ENCODE measurements at places on chromosomes 3 and 15.
A peak's percentile ranks its signal among the peaks of the same experiment; 100 is the strongest.

GRCh38 chr15:87614704-87615103 is 641.8 kb downstream of the NTRK3 start:
- DNase-seq, result no peak

DNA sequence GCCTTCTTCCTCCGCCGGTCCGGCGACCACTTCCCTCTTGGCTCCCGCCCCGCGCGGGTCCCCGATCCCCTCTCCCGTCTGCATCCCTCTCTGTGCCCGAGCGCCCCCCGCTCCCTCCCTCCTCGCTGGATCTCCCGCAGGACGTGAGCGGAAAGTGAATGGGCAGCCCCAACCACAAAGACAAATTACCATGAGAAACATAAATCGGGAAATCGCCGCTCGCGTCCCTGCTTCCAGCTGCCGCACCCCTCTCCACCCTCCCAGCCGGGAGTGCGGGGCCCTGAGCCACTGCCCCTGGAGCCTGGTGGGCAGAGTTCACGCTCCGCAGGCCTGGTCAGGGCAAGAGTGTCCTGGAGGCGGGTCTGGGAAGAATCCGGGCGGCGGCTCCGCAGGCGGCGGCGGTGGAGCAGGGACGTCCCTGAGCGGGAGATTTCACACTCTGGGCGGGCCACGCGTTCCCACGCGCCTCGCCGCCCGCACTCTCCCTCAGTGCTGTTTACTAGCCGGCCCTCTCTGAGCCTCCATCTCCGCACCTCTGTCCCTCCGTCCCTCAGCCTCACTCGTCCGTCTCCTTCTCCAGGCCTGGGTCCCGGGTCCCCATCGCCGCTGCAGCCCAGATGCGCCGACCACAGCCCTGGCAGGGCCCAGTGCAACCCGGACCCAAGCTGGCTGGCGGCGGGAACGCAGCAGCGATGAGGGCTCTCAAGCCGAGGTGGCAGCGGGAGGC is 835 bp downstream of the SEMA5B start:
- no peak for DNase-seq

GRCh38 chr3:47056705-47057104 is 77.2 kb downstream of the NBEAL2 start:
- DNase-seq, result no peak

DNA sequence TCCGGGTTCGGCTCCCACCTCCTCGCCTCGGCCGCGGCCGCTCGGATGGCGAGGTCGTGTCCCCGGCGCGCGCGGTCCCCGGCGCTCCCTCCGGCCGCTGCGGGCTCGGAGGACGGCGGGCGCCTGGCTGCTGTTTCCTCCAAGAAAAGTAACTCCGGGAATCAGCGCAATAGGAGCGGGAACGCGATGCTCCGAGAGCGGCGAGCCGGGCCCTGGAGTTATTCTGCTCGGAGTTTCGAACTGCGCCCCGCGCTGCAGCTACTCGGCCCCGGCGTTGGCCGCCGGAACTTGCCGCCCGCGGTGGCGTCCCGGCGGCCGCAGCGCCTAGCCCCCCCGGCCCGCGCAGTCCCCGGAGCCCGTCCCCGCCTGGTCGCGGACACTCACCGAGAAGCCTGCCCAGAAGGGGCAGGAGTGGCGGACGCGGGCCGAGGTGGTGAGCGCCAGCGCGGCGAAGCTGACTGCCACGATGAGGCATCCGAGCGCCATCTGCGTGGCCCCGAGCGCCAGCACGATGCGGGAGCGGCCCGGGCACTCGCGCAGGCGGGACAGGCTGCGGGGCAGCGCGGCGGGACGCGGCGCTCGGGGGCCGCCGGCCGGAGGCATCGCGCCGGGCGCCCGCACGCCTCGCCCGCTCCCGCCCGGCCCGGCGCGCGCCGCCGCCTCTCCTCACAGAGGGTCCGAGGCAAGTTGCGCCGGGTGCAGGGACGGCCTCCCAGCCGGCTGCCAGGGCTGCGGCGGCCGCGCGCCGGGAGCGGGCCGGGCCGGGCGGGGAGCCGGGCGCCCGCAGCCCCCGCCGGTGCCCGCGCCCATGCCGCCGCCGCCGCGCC is 251.9 kb downstream of the TJP1 start:
- no peak for DNase-seq

DNA sequence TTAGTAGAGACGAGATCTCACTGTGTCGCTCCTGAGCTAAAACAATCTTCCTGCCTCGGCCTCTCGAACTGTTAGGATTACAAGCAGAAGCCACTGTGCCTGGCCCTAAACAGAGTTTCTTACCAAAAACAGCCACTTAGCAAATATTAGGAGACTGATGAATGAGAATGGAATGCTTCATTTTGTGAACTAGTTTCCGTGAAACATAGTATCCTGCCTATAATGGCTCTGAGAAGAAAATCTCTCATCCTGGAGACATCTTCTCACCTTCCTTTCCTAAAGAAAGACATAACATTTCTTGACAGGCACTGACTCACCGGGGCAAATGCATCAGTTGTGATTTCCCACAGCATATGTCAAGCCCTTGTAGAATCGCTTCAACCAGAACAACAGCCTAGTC is 44.9 kb downstream of the GJD2 start:
- DNase-seq, result no peak

DNA sequence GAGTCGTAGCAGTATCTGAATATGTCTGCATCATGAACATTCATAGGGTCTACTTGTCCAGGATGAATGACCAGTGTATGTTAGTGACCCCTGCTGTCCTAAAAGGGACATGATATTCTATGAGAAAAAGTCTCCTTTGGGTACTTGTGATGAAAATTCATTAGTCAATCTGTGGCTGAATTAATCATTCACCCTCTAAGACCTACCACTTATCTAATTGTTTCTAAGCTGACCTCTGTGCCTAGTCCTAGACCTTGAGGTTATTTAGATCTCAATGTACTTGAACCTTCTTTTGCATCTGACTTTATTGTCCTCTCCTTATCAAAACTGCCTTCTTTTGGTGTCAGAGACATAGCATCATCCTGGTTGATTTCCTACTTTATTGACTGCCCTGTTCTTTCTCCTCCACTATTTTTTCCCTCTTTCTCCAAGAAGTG is 799.3 kb downstream of the DIPK2A start:
- DNase-seq, result no peak

- no peak for DNase-seq
Observed at GRCh38 chr3:42134867-42135464, 43.8 kb downstream of the TRAK1 start.

DNA sequence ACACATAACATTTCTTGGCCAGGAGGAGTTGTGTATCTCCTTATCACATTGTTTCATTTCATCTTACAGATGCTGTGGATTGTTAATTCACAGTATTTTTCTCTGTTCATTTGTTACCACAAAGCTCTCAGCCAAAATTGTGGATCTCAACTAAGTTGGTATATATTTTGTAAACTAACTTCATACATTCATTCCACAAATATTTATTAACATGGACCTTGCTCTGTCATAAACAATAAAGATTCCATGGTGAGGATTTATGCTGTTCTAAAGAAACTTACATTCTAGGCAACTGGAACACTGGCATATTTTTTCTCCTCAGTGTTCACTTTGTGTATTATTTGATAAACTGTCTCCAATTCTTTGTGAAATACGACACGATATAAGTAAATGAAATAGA is 268.8 kb downstream of the CNTN3 start:
- no peak for DNase-seq

- no peak for DNase-seq
Observed at GRCh38 chr15:48391950-48392349, 60.7 kb downstream of the DUT start.

- DNase-seq, result no peak
Observed at GRCh38 chr15:36779744-36780408, 200.4 kb downstream of the CDIN1 start.

GRCh38 chr3:144687862-144688261 is 716.2 kb downstream of the DIPK2A start:
- DNase-seq, result no peak

DNA sequence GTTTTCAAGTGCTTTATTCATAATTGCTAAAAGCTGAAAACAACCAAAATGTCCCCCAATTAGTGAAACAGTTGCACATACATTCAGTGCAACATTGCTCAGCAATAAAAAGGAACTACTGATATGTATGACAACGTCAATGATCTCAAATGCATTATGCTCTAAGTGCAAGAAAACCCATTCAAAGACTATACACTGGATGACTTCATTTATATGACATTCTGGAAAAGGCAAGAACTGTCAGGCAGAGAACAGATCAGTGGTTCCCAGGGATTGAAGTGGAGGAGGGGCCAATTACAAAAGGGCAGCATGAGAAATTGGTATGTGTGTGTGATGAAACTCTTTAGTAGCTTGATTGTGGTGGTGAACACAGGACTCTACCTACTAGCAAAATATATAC is 585.6 kb downstream of the TBL1XR1 start:
- no peak for DNase-seq

DNA sequence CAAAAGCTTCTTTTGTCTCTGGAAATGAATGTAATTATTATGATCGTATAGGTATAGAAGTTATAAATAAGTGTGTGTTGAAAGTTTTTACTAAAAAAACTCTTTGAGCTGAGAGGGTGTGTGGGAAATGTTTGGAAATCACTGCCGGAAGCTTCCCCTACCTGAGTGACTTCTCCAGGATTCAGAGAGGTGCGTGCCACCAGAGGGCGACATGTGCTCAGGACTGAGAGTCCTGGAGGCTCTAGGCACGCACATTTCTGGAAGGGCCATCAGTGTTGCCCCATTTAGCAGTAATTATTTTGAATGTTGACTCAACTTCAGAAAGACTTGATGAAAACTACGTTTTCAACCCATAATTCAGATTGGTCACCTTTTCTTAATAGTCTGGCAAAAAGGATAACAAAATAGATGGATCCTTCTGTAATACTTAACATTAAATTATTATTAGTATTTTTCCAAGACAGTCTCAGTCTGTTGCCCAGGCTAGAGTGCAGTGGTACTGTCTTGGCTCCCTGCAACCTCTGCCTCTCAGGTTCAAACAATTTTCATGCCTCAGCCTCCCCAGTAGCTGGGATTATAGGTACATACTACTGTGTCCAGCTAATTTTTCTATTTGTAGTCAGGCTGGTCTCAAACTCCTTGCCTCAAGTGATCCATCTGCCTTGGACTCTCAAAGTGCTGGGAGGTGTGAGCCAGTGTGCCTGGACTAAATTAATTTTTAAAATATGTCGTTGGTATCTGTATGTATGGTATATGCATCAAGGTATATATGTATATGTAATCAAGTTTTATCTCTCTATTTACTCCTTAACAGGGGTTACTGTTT is 34.5 kb downstream of the GPR171 start:
- DNase-seq, result peak; percentile 53

GRCh38 chr3:140011086-140011485 is 76.1 kb downstream of the CLSTN2 start:
- no peak for DNase-seq

GRCh38 chr3:195403244-195403643 is 39.6 kb downstream of the ACAP2 start:
- DNase-seq, result no peak

- no peak for DNase-seq
Observed at GRCh38 chr3:46599590-46599989, 12.7 kb upstream of the FAM240A start.

DNA sequence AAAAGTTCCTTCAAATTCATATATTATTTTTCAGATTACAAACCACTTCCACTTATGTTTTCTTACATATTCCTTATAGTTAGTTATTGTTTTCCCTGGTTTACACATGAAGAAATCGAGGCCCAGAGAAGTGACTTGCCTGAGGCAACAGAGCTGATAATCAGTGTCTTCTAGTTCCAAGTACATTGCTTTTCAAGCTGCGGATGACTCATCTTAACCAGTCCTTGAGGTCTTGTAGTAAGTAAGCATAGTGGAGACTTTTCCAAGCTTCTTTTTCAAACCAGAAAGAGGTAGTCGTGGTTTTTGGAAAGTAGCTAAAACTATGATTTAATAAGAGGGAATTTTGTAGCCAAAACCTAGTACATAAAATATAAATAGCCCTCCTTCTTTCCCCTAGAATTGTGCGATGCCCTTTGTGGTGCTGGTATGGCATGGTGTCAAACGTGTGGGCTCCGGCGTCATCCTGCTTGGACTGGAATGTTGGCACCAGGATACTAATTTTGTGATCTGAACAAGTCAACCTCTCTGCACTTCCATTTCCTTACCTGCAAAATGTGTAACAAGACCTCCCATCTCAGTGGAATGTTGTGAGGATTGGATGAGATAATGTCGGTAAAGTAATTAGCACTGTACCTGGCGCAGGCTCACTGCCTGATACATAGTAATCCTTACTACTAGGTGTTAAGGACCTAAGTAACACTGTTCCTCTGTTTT is 19.0 kb upstream of the DLG1 start:
- DNase-seq, result no peak

GRCh38 chr15:71707230-71708050 is 102.9 kb upstream of the NR2E3 start:
- no peak for DNase-seq

GRCh38 chr3:66320390-66320789 is 99.6 kb downstream of the SLC25A26 start:
- no peak for DNase-seq

DNA sequence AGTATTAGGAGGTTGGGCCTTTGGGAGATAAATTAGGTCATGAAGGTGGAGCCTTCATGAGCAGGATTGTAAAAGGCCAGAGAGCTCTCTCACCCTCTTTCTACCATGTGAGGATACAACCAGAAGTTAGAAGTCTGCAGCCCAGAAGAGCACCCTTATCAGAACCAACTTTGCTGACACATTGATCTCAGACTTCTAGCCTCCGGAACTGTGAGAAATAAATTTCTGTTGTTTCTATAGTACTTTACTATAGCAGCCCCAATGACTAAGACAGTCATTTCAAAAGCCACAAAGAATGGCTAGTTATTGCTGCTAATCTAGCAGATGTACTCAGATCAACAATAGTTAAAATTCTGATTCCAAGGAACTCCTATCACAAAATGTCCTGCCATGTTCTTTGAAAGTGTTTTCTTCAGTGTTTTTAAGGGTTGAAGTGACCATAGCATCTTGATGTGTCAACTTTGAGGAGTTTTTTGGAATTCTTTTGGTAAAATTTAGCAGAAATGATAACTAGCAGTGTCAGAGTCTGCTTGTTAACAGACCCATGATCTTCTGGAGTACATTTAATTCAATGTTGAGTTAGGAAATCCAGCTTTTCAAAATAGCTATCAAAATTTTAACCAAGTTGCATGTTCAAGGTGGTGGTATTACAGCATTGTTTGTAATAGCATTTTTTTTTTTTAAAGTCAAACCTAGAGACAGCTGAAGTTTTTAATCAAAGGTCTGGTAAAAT is 10.3 kb downstream of the DZIP3 start:
- DNase-seq, result no peak

GRCh38 chr3:126960604-126960995 is 22.3 kb upstream of the PLXNA1 start:
- DNase-seq, result no peak

DNA sequence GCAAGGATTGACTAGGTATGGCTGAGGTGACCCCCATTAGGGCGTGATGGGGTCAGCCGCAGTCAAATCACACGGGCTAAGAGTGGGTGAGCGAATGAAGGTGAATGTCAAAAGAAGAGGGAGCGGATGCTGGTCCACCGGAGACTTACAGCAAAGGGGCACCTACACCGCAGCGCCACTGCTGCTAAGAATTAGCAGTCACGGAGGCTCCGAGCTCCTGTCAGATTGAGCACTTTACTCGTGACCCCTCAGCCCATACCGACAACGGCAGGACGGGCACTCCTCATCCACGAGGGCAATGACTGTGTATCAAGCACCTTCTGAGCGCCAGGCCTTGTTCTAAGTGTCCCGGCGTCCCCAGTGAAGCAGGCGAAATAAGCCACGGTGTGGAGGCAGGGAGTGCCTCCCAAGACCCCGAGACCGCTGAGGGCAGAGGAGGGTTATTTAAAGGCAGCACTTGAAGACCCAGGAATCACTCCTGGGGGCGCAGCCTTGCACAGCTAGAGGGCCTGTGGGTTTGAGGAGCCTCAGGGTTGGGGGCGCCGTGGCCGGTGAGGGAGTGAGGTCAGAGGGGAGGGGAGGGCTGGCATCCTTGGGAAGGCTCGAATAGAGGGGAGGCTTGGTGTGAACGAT is 61.6 kb upstream of the GATA2 start:
- DNase-seq, result no peak
